ENCODE measurements at places on chromosomes 2 and 18.

DNA sequence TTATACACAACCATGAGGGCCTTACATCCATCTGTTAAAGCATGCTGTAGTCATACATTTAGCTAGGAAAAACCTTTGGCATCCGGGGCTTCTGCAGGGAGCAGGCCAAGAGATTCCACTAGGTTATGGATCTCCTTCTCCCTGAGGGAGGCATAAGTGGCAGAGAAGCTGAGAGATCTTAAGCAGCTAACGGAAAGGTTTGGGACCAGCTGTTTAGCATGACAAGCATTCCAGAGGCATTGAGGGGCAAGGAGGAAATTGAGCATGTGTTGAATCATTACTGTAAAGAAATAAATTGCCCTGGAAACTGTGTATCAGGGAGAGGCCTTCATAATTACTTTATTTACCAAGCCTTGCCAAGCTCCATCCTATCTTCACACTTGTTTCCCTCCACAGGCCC, 643.1 kb downstream of the CNTNAP5 start:
- no peak for DNase-seq

DNA sequence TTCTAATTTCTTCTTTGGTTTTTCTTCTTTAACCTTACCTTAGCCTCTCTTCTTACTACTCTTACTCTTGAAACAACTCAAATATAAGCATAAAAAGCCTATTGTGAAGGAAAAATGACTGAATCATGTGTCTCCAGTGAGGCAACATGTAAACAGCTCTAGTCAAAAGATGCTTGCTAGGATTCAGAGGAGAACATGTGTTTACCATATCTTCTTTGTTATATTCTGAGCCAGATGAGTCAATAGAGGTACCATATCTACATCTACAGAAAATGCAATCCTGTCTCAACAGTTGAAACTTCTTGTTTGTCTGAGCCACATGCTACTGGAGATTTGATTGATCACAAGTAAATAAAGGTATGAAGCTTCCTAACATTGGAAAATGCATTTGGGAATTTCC, 15.9 kb upstream of the FIGN start:
- DNase-seq = no peak

DNA sequence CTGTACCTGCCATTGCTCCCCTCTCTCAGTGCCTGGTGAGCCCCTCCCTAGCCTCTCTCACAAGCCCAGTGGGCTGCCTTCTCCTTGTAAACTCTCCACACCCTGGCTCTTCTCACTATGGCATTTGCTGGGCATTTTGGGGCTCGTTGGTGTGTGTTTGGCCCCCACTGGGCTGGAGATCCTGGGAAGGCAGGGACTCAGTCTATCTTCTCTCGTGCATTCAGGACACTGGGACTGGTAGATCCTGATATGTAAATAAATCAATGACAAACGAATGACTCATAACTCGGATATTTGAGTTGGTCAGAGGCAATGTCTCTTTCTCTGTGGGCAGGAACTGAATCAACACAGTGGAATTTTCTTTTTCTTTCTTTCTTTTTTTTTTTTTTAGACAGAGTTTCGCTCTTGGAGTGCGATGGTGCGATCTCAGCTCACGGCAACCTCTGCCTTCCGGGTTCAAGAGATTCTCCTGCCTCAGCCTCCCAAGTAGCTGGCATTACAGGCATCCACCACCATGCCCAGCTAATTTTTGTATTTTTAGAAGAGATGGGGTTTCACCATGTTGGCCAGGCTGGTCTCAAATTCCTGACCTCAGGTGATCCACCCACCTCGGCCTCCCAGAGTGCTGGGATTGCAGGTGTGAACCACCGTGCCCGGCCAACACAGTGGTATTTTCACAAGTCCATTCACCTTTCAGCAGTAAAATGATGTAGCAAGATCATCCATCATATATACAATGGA, 144.6 kb upstream of the SPRED2 start:
- DNase-seq = no peak

GRCh38 chr18:52936931-52937330, 596.9 kb downstream of the DCC start:
- no peak for DNase-seq

DNA sequence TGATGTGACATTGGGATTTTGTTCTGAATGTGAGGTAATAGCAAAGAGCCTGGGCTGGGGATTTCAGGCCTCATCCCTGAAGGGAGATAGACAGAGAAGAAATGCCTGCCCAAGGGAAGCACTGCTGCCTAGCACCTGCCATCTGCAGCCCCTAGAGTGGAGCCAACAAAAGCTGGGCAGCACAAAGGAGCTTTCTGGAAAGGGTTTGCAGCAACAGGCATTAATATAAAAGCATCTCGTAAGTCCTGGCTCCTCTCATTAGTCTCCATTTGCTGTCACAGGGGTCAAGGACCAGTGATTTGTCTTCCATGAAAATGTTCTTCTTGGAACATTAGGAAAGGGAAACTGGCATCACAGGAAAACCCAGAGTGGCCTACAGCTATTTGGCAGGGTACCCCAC, 157.2 kb upstream of the SLC14A2 start:
- DNase-seq = no peak

DNA sequence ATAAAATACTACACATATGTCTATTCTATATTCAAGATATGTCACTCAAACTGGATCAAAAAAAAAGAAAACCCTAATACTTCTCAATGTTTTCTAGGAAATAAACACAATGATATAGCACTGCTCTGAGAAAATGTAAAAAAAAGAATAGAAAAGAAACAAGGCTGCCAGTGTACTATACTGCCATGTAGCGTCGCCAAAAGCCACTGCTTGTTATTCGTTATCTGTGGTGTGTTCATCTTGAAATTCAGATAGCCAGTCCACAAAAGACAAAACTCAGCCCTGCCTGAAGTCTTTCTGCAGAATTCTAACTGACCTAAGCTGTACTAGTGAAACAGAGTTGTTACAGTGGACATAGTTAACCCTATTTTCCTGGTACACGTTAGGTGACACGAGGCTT, 12.2 kb upstream of the YPEL5 start:
- no peak for DNase-seq

GRCh38 chr2:181977661-181978350, 7.8 kb upstream of the PPP1R1C start:
- no peak for DNase-seq

DNA sequence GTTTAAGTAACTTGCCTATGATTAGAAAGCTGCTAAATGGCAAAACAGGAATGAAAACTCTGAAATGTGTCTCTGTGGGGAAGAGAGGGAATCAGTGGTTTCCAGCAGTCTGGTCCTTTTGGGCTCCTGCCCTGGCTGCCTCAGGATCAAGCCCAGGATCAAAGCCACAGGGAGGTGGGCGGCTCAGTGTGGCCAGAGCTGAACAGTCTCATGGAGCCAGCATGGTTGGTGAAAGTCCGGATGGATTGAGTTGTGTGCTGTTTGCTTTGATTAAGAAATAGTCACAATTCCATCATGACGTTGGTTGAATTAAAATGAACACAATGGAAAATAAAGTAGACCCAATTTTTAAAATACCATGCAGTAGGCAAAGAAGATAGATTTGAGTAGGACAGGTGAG, 344.2 kb downstream of the LPIN1 start:
- no peak for DNase-seq

DNA sequence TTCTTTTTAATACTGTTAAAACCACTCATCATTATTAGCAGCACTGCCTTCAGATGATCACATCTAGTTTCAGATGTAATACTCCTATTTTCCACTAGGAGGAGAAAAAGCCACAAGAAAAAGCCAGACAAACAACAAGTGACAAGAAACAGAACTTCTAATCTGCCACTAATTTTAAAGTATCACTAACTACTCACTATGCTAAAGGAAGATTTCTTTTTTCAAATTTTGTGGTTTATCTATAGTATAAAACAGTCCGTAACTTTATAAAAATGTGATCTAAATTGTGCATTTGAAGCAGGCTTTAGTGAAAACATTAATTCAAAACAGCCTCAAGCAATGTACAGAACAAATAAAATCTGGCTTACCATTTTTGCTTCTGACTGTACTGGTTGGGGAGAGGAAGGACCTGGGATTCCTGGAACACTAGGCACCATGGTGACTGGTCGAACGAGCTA, 56.8 kb downstream of the ATF2 start:
- DNase-seq = no peak

DNA sequence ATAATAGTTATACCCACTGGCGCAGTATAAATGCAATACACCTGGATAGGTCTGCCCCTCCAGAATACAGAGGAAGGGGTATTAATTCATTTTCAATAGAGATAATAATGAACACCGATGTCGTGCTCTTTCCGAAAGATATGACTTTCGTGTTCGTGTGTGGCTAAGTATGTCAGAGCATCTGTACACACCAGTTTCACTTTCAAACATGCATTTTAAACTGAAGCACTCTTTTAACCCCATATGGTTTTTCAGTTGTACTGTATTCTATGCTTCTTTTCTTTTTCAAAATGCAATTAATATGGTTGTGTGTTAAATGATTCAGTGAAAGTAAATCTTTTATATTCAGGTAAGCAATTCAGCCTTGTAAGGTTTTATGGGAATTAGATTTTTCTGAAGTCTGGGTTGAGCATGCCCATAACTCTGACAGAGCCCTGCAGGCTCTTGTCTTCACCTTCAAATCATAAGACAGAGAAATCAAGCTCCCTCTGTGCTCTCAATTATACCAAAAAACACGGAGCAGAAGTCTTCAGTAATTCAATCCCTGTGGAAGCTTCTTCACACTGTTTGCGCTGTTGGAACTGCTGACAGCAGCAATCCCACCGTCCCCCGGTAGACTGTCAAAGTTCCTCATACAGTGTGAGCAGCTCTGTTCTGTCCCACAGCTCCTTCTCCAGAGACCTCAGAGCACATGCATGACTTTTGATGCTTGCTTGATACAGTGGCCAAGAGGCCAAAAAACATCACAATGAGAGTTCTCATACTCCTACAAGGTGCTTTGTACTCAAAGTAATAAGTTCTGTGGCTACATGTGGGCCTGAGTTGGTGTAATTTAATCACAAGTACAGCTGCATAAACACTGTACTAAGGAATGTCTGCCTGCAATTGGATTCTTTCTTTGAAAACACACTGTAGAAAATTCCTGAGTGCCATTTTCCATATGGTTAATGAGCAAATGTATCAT, 186.8 kb downstream of the ZNF521 start:
- DNase-seq = no peak

- DNase-seq = no peak
Observed at GRCh38 chr2:151756820-151757219, 22.5 kb upstream of the NEB start.

DNA sequence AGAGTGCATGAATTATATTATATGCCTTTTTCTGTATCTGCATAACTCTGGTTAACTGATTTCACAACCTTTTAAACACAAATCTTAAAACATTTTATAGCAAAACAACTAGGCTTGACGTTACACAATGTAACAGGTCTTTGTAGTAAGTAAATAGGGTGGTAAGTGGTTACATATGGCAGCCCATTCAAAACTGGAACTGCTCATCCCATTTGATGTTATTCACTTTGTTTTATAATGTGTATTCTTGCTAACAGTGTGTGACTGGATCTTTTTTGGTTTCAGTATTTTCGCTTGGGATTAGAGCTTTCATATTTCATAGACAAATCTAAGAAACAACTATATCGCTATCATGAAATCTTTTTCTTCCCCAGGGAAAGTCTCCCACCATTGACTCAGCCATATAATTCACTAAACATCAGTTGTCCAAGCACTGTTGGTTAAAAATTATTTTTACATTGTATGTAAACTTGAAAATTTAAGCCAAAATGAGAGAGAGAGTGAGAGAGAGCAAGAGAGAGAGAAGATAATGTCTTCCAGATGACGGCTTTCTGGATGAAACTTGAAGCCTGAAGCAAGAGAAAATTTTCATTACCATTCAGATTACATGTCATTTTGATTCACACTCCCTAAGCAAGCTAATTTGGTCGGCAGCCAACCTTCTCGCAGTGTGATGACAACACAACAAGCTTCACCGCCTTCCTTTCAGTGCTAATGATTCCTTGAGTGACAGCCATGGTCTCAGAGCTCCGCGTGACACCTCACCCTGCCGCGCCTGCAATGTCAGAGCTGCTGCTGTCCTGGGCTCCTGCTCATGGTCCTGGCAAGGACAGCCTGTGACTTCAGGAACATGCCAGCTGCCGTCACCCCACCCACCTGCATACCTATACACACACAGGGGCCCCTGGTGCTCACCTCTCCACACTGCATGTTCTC, 946.9 kb upstream of the SOX11 start:
- DNase-seq = no peak

- DNase-seq = no peak
Observed at GRCh38 chr2:121665504-121665903, 16.2 kb upstream of the CLASP1 start.

DNA sequence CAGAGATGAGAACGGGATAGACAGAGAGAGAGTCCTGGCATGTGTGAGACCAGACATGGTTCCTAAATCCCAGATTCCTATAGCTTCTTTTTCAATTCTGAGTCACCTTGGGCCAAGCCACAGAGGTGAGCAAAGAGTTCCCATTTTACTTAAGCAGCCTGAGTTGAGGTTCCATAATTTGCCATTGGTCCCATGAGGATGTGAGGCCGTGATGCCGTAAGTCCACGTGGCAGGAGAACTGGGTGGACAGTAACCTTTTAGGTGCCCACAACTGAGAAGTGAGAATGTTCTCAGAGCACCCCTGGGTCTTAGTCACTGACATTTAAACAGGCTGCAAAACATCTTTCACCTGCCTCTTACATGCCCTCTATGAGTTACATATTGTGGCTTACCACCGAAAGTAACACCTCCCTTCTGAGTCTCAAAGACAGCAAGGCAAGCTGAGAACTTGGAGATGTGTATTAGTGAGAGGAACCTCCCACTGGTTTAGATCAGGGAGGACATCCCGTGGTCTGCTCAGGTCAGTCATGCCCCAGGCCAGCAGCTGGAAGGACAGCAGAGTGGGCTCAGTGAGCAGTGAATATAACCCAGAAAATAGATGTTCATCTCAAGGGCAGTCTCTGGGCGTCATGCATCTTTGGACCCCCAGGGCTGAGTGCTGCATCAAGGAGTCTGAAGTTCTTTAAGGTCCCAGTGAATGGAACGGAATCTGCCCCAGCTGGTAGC, 127.9 kb upstream of the LGALSL start:
- no peak for DNase-seq

- no peak for DNase-seq
Observed at GRCh38 chr18:27608742-27609141, 423.6 kb upstream of the CHST9 start.

DNA sequence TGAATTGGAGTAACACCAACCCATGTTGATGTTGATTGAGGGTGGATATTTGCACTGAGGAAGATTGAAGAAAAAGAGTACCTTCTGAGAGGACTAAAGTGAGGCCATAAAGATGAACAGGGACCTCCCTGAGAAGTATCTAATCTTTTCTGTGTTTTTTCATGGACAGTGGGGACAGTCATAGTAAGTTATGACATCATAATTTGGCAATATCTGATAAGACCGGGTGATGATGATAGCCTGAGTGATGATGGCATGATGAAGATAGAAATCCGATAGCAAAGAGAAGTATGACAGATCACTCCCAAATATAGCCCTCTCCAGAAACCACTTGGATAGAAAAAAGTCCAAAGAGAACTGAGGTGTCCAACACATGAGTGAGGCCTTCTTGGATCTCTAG, 2.2 kb upstream of the ATP5MC3 start:
- DNase-seq = no peak

- DNase-seq = no peak
Observed at GRCh38 chr2:26574900-26575560, 66.1 kb downstream of the CIB4 start.
